ENCODE measurements at places on chromosomes 2 and 18.

DNA sequence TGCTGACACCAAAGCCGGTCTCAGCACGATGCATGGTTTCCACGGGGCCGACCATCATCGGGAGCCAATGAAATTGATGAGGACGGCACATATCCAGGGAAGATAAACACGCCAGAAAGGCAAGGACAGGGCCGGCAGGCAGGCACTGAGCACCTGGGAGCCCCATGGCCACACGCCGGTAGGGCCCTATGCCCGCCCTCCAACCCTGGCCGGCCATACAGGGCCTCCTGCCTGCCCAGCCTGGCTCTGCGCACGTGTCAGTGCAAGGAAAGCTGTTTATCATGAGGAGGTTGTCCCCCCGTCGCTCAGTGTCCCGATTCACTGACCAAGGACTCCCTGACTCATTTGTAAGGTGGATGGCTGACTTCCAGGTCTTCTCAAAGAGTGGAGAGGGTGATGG lies 237.5 kb downstream of the GLI2 start:
- DNase-seq, result no peak

- DNase-seq, result peak; percentile 60
Observed at GRCh38 chr2:55087501-55087900, 37.2 kb upstream of the RTN4 start.

DNA sequence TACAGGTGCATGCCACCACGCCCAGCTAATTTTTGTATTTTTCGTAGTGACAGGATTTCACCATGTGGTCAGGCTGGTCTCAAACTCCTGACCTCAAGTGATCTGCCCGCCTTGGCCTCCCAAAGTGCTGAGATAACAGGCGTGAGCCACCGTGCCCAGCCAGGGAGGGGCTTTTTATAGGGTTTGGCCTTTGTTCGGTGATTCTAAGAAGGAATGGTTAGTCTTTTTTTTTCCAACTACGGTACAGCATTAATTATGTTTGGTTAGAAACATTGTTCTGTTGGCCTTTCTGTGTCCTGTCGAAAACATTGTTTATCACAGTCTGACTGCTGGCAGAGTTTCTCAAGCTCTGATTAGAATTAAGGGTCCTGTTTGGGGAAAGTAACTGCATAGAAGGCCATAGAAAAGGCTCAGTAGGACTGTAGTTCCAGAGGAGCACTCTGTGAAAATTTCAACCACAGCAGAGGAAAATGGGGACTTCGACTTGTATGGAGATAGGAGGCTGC lies 19.3 kb upstream of the SMCHD1 start:
- peak; percentile 61 for DNase-seq

DNA sequence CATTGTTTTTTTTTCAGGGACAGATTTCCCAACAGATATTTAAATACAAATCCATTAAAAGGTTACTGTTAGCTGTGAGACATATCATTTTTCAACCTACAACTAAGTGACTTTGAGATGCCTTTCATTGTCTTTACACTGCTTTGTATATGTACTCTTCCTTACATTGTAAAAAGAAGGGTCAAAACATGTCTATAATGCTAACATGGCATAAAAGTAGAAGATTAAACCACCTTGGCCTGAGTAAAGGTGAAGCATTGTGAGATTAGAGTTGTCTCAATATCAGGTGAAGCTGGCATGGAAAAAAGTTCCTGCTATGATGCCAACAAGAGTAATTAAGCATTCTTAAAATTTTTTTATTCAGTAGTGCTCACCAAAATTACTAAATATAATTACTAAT lies 1508.5 kb upstream of the NXPH2 start:
- DNase-seq, result no peak

GRCh38 chr2:104774631-104775030 lies 79.3 kb upstream of the POU3F3 start:
- DNase-seq, result no peak
